ENCODE measurements at places on chromosomes 11 and 22.

GRCh38 chr11:60056349-60056969, at the start of gene MS4A3:
TSS of gene MS4A3 (plus strand) at chr11:60056665. CDS start at chr11:60061161, 4,496 bp downstream.
- no peak for DNase-seq

DNA sequence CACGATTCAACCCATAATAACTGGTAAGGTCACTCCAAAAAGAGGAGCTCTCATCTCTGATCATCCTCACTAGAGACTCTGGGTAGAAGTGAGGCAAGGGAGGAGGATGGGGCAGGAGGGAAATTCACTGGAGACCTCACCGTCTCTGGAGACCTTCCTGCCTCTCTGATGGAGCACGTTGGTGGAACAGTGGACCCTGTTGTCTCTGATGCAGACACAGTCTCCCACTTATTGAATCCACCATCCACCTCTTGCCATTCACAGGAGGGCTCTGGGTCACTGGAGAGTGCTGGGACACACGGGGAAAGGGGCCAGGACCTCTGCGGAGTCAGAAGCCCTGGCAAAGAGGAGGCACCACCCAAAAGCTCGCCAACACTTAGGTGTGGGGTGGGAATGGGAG, 137.6 kb upstream of the SEZ6L start:
- DNase-seq = no peak

- no peak for DNase-seq
These were observed 1423.9 kb downstream of the BRD1 start for GRCh38 chr22:48403521-48404403.

- DNase-seq = no peak
These were observed 3.3 kb upstream of the MMP10 start for GRCh38 chr11:102783720-102784119.

DNA sequence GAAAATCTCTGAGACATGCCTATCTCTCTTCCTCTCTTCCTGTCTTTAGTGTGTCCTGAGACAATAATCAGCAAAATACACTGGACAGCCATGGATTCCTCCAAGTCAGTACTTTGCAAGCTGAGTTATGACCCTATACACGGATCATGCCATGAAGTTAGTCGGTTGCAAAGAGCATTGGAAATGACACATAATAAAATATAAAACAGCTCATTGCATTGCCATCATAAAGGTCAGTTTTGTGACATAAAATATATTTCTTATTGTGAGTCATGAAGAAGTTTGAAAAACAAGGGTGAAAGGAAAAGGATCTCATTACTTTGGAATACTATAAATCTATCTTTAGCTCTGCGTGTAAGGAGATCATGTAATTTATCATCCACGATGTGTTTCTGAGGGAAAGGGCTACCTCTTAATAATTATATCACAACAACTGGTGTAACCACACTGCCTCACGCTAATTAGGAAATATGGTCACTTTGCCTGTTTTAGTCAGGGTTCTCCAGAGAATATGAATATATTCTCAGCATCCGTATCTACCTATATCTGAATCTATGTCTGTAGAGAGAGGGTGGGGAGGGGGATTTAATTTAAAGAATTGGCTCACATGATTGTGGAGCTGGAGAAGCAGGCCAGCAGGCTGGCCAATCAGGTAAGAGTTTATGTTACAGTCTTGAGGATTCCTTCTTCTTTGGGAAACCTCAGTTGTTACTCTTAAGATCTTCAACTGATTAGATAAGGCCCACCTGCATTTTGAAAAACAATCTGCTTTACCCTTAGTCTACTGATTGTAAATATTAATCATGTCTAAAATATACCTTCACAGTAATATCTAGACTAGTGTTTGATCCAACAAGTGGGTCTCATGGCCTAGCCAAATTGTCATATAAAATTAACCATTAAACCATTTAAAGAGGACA, 198.8 kb downstream of the FAT3 start:
- no peak for DNase-seq
